Glomerular endothelial cell (primary cell): ENCODE measurements at places on chromosomes 7 and 10. TPM values are rescaled to one million over a fixed set of nuclear protein-coding genes. Genes with fewer than 3 reads are reported as not detected.

The OR2A7 gene
- total RNA-seq = 1.5 TPM in 1 of 2 replicates, not detected in the other

The ABCC2 gene
- total RNA-seq = 0.10 and 0.70 TPM in 2 replicates

- no peak for DNase-seq
Measured at GRCh38 chr10:12965571-12965970, 35.9 kb downstream of the CCDC3 start.

- no peak for DNase-seq
Measured at GRCh38 chr7:140512317-140513000, 33.2 kb upstream of the MKRN1 start.

DNA sequence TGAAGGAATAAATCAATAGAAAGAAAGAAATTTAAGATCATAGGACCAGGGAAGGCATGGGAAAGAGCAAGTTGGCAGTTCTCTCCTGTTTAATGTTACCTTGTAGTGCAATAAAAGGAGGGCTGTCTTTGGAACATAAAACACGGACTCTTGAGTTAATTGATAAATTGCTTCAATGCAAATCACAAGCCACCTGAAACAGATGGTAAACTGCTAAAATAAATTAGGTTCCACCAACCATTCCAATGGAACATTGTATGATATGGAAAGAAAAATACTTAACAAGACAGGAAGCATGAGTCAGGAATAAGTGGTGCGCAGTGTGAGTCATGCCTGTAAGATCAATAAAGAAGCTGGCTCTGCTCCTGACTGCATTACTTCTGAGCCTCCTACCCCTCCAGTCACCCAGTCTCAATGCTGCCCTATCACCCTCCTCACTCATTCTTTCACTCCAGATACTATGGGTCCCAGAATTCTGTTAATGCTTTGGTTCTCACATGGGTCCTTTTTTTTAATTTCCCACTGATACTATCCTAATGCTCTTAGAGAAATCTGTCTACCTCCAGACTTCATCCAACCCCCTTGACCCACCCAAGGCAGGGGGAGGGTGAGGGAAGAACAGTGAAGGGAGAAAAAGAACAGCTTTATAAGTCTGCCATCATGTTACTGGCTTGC is 78.9 kb downstream of the LRRC17 start:
- DNase-seq = peak; percentile 90

- DNase-seq = no peak
Measured at GRCh38 chr7:26365901-26366275, 74.2 kb downstream of the SNX10 start.
